NCI-H2081 treated with DMSO at 0.1 percent for 48 hours (cell line): ENCODE measurements at places on chromosomes 3 and 15.

DNA sequence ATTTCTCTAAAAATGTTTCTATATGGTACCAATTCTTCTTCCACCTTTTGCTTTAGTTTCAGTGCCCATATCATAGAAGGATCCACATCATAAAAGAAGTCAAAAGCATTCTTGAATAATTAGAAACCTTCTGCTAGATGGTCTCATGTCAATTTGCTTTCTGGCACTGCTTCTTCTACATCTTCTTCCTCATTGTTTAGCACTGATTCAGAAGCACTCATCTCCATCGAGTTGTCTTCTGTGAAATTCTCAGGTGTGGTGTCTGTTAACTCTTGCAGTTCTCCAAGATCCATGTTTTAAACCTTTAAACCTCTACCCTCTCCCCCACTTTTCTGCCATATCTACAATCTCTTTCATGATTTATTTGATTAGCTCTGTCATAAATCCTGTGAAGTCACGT, 154.8 kb downstream of the WDR76 start:
- DNase-seq = no peak

DNA sequence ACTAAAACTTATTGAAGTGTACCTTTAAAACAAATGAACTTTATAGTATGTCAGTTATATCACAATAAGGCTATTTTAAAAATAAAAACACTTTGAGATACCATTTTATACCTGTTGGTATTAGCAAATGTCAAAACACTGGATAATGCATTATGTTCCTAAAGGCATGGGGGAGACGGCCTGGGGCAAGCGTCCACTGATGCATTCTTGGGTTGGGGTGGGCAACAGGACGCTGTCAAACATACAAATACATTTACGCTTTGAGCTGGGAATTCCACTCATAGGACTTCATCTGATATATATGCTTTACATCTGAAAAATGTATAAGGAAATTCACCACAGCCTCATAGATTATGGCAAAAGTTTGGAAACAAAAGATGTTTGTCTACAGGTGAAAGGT, 7.6 kb upstream of the GATA2 start:
- no peak for DNase-seq

DNA sequence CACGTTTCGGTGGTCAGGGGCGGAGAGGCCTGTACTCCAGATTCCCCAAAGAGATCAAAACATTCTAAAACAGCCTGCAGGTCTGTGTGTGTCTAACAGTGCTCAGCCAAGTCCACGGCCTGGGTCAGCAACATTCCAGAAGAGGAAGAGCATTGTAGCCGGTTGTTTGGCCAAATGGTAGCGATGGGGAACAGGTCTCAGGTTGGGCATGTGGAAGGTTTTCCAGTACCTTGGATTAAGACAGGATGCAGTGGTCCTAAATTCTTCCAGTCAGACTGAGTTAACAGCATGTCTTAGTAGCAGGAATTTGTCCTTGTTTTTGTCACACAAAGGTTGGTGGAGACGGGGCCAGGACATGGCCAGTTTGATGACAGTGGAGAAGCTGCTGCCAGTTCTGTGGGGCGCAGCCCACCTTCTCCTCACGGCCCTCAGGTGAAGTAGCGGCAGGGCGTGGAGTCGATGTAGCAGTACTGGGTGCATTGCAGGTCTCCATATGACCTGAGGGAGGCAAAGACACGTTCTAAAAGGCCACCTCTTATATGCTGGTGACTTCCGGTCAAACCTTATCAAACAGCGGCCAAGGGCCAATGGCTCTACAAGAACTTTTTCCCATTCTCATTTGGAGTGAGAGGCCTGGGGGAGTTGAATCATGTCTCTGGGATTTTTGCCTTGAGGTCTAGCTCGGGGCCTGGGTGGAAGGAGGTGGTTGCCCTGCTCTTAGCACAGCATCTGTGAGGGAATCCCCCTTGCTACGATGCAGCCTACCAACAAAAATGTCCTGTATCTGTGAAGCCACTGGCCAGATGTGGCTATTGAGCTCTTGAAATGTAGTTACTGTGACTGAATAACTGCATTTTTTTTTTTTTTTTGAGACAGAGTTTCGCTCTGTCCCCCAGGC, 24.1 kb downstream of the EAF1 start:
- DNase-seq = no peak

GRCh38 chr3:102194760-102195159, 240.1 kb upstream of the ZPLD1 start:
- DNase-seq = no peak

DNA sequence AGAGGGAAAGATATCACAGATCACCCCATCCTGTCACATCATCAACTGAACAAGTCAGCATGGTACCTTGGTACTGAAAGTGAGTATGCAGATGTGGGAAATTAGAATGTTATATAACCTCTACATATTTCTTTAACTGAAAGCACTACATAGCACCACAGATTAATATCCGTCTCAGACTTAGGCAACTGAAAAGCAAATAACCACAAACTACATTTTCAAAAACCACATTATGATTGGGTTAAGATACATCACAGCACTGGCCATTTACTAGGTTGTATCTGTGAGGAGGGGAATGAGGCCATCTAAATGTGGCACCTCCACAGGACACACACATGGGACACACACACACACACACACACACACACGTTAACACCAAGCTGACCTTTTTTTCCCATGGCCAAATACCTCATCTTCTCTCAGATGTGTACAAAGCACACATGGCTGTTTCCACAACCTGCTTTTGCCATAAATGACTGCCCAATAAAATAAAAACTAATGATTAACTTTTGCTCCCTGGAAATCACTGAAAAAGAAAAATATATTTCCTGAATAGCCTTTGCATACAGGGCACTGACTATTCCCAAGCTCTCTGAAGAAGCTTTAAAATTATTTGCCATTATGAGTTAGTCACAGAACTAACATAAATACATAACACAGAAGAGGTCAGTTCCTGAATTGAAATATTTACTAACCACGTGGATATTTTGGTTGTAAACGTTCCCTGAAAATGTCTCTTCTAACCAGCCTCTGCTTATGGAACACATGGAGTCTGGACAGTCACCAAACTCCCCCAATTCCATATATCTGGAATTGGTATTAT, 60.1 kb downstream of the SUMF1 start:
- no peak for DNase-seq

- DNase-seq = no peak
Measured at GRCh38 chr15:78368651-78369050, 28.5 kb downstream of the CRABP1 start.

GRCh38 chr3:142863010-142863817, 25.7 kb downstream of the PCOLCE2 start:
- DNase-seq = no peak

- no peak for DNase-seq
Measured at GRCh38 chr15:89972085-89972484, 29.0 kb upstream of the ZNF710 start.

DNA sequence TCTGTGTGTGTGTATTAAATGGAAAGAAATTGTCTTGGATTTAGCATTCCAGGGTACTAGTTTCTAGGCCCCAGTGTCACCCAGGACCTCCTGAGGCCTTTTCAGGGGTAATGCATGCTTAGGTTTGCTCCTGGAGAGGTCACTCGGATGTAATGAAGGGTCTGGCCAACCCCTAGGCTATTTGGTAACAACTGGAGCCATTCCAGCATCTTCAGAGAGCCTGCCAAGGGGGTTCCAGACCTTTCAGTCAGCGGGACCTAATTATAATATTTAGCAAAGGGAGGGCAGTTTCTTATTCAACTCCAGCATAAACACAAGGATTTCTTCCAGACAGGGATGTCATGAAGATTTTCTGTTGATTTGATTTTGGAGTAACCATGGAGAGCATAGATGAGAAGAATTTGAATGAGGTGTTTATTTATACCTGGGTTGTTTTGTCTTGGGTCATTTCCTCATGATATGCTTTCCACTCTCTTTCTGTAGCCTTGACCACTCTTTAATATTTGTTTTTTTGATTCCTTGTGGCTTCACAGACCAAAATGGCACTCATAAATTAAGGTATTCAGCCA, 17.4 kb downstream of the KAT2B start:
- no peak for DNase-seq

DNA sequence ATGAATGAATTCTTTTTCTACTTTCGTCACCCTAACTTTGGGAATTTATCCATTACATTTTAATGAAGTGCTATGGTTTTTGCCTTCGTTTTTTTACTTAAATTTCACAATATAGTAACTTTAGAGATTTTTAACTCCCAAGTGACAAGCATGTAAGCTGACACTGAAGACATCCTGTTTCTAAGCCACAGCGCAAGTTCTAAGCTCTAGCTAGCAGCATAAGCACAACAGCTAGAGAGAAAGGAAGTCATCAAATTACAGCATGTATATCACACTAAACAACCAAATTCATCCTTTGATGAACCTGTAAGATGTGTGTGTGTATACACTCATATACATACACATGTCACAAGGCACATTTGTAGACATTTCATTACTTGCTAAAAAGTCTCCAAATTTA, 119.3 kb downstream of the P3H2 start:
- DNase-seq = no peak

- DNase-seq = no peak
Measured at GRCh38 chr15:68313501-68314410, 36.2 kb downstream of the FEM1B start.

GRCh38 chr15:50049871-50050270, 69.2 kb downstream of the ATP8B4 start:
- no peak for DNase-seq

DNA sequence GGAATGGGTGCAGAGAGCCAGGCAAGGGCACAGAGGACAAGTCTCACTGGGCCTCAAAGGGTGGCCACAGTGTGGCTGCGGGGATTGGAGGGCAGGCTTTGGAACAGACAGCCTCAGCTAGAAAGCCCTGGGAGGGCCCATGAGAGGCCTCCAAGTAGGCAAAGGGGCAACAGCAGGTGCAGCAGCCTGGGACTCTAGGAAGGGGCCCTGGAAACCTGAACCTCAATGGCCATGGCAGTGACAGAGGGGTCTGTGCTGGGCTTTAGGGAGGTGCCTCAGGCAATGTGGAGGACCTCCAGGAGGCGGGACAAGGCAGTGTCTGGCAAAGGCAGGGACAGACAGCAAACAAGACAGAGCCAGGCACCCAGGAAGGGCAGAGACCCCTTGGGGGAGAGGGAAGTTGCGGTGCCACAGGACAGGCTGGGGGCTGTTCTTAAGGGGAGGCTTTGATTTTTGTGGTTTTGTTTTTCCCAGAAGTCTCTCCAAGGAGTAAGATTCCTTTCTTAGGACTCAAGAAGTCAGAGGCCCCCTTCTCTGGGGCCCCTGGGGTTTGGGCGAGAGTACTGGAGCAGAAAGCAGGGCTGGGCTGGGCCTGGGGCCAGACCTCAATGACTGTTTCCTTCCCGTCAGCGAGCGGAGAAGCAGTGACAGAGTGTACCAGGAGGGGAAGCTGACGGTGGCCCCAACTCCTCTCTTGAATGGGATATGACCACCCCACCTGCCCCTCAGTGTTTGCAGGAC, 9.7 kb downstream of the STOML1 start:
- DNase-seq = no peak

- no peak for DNase-seq
Measured at GRCh38 chr3:167777356-167777755, 41.8 kb downstream of the SERPINI1 start.

- no peak for DNase-seq
Measured at GRCh38 chr3:187000711-187001151, 70.4 kb downstream of the ST6GAL1 start.

- DNase-seq = no peak
Measured at GRCh38 chr15:48411971-48412591, 80.9 kb downstream of the DUT start.

- DNase-seq = no peak
Measured at GRCh38 chr3:51380601-51381332, 4.3 kb upstream of the MANF start.

- no peak for DNase-seq
Measured at GRCh38 chr15:22911306-22911705, 68.9 kb downstream of the CYFIP1 start.

DNA sequence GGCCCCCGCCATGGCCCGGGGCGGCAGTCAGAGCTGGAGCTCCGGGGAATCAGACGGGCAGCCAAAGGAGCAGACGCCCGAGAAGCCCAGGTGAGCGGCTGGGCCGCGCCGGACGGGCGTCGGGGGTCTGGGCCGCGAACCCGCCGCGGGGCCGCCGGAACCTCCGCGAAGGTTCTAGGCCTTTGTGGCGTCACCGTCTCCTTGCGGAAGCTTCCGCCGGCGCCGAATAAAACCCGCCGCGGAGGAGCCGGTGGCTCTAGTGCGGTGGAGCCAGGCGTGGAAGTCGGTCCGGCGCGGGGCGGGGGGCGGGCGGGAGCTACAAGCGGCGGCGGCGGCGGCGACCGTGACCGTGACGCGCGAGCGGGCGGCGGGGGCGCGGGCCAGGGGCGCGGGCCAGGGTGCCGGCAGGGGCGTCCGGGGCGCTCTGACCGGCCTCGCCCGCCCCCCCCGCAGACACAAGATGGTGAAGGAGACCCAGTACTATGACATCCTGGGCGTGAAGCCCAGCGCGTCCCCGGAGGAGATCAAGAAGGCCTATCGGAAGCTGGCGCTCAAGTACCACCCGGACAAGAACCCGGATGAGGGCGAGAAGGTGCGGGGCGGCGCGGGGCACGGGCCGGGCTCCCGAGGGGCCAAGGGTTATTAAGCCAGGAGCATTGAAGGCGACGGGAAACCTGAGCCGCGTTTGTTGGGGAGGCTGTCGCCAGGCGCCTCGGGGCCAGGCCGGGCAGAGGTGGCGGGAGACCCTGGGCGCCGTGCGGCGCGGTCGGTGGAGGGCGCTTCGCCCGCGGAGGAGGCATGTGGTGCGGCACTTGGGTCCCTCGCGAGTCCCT, at the start of gene DNAJA4:
TSS of gene DNAJA4 (plus strand) at position 259 of the 833 bp plus-strand sequence. CDS start at position 461, 202 bp downstream.
- no peak for DNase-seq

- no peak for DNase-seq
Measured at GRCh38 chr3:10273702-10274305, 18.9 kb downstream of the GHRL start.
